ENCODE measurements at places on chromosomes 6 and 20.
A peak's percentile ranks its signal among the peaks of the same experiment; 100 is the strongest.

GRCh38 chr20:37681384-37682112 is 12.3 kb upstream of the CTNNBL1 start:
- DNase-seq, result no peak

DNA sequence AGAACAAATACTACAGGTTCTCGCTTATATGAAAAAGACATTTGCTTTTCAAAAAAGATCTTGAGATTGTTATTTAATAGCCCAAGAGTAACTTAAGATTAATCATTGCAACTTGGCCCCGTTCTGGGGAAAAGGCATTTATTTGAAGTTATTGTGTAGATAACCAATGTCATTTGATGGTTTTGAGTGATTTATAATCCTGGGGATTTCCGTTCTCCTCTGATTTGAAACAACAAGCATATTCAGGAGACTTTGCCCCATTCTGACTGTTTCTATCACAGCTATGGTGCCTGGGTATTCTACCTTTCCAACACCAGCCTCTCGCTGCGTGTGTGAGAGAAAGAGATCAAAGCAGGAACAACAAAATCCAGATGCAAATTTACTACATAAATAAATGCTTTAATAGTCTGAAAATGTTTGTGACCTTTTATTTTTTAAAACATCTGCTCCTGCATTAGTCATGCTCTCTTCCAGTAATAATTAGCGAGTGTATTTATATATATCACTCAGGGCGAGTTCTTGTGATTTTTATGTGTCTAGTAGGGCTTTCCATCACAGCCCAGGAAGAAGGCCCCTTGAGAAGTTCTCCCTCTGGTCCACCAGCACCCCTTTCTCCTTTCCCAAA is 197.9 kb upstream of the FOXQ1 start:
- DNase-seq, result no peak

- peak; percentile 3 for DNase-seq
Measured at GRCh38 chr20:57794600-57795341, 85.0 kb upstream of the PMEPA1 start.

- no peak for DNase-seq
Measured at GRCh38 chr20:20666359-20666758, 46.1 kb downstream of the RALGAPA2 start.

DNA sequence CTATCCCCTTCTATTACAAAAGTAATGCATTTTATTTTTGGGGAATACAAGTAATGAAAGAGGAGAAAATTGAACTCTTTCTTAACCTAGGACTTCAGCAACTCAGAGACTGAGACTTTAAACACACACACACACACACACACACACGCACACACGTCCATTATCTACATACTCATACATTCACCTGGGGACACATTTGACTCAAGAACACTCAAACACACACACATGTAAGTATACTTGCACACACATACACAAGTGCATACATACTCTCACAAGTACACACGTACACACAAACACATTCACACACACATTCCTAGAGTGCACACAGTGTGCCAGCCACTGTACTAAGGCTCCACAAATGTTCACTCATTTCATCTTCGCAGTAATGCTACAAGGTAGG is 2.1 kb upstream of the R3HDML start:
- no peak for DNase-seq

DNA sequence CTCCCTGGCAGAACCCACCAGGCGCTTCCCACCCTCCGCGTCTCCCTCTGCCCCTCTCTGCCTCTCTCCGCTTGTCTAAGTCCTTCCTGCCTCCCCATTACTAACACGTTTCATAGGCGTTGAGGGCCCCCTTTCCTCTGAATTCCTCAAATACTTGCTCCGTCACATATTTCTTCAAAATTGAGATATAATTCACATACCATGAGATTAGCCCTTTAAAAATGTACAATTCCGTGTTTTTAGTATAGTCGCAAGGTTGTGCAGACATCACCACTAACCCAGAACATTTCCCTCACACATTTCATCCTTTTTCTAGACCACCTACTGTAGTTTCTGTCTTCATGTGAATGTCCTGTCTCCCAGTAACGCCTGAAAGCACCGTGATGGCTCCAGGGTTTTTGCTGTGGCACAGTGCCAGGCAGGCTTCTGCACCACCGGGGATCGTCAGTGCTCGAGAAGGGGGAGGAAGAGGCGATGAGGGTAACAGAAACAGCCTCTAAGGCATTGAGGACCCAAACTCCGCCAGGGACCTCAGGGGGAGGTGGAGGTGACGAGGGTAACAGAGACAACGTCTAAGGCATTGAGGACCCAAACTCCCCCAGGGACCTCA is 141.9 kb upstream of the SNX9 start:
- DNase-seq, result no peak

DNA sequence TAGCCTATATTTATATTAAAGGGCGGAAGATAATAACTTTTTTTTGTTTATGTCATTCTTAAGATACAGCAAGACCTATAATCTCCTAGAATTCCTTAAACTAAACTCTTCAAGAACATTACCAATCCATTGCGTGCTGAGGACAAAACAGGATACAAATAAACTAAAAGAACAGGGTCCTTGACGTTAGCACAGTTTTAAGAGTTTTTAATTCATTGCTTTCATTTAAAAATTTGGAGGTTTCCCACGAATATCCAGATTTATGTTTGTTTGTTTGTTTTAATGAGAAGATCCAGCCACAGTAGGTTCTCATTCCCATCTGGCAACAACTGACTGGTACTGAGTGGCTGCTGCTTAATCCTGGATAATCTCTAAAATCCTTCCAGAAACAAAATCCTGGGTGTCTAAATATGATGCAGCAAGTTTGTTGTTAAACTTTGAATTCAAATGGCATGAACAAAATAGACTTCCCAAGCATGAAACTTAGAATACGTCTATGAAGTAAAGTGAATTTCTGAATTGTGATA is 153.7 kb downstream of the HACE1 start:
- DNase-seq, result no peak

DNA sequence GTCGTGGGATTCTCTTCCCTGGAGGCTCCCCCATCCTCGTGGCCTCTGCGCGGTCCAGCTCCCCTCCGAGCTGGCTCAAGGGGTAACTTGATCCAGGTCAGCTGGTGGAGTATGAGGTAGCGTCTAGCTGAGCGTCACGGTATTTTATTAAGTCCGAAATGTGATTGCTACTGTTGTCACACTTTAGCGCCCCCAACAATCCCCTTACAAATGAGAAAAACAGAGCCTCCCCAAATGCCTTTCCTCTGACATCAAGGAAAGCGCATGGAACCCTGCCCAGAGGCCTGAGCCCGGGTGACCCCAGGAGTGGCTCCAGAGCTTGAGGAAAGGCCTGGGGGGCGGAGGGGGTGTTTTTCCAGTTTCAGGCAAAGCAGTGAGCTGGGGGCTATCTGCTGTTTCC is 192.4 kb downstream of the ZMYND8 start:
- no peak for DNase-seq

- DNase-seq, result no peak
Measured at GRCh38 chr6:3366596-3367413, 90.0 kb downstream of the SLC22A23 start.

- peak; percentile 73 for DNase-seq
Measured at GRCh38 chr20:8388141-8388540, 256.1 kb downstream of the PLCB1 start.

GRCh38 chr20:2874456-2874855 is 1.2 kb downstream of the PTPRA start:
- peak; percentile 39 for DNase-seq

GRCh38 chr6:7550433-7550801 is 8.9 kb downstream of the DSP start:
- no peak for DNase-seq

GRCh38 chr20:9474835-9475415 is 39.5 kb upstream of the LAMP5 start:
- DNase-seq, result peak; percentile 53

GRCh38 chr6:85751374-85752055 is 108.8 kb upstream of the SYNCRIP start:
- DNase-seq, result no peak

- peak; percentile 13 for DNase-seq
Measured at GRCh38 chr6:149190224-149190831, 127.2 kb upstream of the TAB2 start.

DNA sequence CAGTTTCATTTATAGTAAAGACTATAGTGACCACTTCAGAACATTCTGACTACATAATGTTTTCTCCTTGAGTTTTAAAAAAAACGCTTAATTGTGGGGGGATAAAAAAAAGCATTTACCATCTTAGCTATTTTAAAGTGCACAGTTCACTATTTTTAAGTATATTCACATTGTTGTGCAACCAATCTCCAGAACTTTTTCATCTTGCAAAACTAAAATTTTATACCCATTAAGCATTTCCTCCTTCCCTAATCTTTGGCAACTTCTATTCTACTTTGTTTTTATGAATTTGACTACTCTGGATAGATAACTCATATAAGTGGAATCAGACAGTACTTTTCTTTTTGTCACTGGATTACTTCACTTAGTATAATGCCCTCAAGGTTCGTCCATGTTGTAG is 62.3 kb downstream of the FKBP5 start:
- DNase-seq, result no peak

DNA sequence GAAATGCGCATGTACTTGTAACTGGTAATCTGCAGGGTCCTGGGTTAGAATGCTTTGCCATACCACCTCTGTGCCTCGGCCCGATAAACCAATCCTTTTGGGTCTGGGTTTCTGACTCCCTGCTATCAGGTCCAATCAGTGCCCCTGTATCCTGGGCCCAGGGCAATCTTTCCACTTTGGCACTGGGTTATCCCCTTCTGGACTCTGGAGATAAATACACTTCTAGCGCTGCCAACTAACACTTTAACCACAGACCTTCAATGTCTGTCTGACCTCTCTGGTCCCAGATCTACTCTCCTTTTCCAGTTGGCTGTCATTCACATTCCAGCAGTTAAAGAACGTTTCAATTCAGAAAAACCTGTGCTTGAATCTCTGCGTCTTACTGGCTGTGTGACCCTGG is 55.3 kb downstream of the DNAAF9 start:
- no peak for DNase-seq

DNA sequence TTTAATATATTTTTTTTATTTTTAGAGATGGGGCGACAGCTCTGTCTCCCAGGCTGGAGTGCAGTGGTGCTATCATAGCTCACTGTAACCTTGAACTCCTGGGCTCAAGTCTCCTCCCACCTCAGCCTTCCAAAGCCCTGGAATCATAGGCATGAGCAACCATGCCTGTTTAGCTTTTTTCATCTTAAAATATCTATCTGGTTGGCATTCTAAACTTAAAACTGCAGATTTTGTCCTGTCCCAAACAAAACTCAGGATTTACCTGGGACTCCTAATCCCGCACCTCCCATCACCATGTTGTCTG is 124.7 kb downstream of the SULF2 start:
- no peak for DNase-seq

GRCh38 chr6:43972913-43973300 is 154.3 kb downstream of the MRPL14 start:
- peak; percentile 95 for DNase-seq

- DNase-seq, result peak; percentile 46
Measured at GRCh38 chr6:15358579-15359327, 112.9 kb downstream of the JARID2 start.

GRCh38 chr20:23582293-23582692 is 14.0 kb upstream of the CST9L start:
- DNase-seq, result no peak

GRCh38 chr6:150560004-150560883 is 39.4 kb upstream of the PLEKHG1 start:
- DNase-seq, result no peak

- no peak for DNase-seq
Measured at GRCh38 chr6:5524110-5524509, 262.8 kb downstream of the FARS2 start.

GRCh38 chr6:111951497-111952085 is 78.3 kb upstream of the FYN start:
- no peak for DNase-seq

- no peak for DNase-seq
Measured at GRCh38 chr20:64106435-64106961, 867 bp downstream of the NPBWR2 start.

DNA sequence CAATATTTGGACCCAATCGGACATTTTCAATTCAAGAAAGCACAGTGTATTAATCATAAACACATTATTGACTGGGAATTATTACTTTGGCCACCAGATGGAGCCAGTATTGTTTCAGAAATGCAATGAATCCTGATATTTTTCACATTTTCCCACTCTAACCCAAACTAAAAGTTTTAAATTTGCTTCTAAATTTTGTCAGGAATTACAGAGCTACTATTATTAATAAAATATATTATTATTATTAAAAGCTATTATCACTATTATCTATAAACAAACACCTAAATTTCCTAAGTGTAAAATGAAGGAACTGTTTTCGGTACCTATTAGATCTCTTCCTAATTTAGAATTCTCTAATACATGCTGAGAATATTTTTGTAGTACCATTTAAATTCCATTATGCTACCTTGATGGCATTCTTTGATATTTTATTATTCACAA is 245.3 kb downstream of the OGFRL1 start:
- DNase-seq, result peak; percentile 46

GRCh38 chr6:85482905-85483700 is 33.2 kb downstream of the NT5E start:
- DNase-seq, result peak; percentile 71

DNA sequence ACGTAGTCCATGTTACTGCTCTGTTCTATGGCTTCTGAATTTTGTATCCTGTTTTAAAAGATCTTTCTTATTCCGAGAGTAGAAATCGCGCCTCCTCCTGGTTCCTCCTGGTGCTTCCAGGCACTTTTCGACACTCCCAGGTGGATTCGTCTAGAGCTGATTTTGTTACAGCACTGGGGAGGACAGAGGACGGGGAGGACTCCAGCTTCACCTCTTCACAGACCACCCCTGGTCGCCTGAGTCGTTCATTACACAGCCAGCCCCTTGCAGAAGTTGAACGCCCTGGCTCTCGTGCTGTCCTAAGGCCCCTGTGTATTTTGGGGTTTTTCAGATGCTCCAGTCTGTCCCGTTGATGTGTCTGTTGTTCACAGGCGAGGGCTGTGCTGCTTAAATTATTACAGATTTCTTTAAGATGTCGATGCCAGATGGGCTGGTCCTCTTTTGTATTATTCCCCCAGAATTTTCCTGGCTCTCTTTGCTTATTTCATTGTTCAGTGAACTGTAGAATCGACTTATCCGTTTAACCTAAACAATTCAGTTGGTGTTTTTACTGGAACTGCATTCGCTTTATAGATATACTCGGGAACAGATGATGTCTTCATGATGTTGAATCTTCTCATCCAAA is 30.5 kb downstream of the COL20A1 start:
- no peak for DNase-seq

GRCh38 chr6:21891080-21891479 is 297.5 kb downstream of the SOX4 start:
- no peak for DNase-seq

- peak; percentile 79 for DNase-seq
Measured at GRCh38 chr6:129835691-129836090, 25.4 kb downstream of the TMEM244 start.

DNA sequence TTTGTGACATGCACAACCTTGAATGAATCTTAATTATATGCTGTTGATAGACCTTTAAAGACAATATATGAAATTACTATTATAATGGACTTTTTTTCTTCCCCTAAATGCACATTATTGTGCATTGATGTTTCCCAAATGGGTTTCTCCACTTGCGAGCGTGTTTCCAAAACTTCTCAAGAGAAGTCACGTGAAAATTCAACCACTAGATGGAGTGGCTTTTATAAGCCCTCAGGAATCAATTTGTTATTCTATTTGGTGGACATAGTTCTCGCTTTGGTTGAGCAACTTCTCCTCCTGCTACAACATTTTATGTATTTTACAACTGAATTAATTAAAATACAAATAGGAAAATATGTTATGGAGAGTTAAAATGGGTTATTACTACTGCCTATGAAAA is 9.0 kb downstream of the CNR1 start:
- no peak for DNase-seq

All from IMR-90 (cell line).